ENCODE measurements at places on chromosomes 5 and 9.

- peak; percentile 16 for DNase-seq
These were observed 174.6 kb downstream of the CD180 start for GRCh38 chr5:67021962-67022361.

- DNase-seq: no peak
These were observed 263.4 kb downstream of the AUH start for GRCh38 chr9:91098203-91098850.

GRCh38 chr5:59095480-59095879, 512.6 kb downstream of the RAB3C start:
- DNase-seq: no peak

- DNase-seq: no peak
These were observed 68.7 kb downstream of the RAPGEF1 start for GRCh38 chr9:131671133-131671520.

DNA sequence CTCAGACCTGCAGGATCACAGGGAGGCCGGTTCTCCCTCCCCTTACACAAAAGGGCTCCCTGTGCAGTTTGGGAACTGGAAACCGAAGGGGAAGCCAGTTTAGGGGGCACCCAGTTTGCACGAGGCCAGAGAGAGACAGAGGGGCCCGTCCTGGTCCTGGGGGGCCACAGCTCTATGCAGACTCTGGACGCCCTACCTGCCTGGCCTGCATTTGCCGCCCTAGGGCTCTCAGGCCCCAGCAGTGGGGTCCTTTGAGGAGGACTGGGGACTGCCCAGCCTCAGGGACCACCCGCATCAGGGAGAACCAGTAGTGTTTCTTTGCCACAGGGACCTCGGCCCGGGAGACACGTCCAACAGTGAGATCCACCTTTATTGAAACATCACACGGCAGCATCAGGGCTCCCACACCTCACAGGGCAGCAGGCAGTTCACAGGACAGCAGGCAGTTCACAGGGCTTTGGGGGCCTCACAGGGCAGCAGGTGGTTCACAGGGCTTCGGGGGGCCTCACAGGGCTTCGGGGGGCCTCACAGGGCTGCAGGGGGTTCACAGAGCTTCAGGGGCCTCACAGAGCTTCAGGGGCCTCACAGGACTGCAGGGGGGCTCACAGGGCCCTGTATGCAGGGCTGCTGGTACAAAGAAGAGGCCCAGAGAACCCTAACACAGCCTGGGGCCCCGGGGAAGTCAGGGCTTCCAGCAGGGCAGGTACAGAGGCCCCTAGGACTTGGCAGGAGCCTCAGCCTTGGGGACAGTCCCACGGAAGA, 648 bp upstream of the NSMF start:
- DNase-seq: no peak

- DNase-seq: no peak
These were observed 112.6 kb downstream of the ESM1 start for GRCh38 chr5:54872810-54873209.

DNA sequence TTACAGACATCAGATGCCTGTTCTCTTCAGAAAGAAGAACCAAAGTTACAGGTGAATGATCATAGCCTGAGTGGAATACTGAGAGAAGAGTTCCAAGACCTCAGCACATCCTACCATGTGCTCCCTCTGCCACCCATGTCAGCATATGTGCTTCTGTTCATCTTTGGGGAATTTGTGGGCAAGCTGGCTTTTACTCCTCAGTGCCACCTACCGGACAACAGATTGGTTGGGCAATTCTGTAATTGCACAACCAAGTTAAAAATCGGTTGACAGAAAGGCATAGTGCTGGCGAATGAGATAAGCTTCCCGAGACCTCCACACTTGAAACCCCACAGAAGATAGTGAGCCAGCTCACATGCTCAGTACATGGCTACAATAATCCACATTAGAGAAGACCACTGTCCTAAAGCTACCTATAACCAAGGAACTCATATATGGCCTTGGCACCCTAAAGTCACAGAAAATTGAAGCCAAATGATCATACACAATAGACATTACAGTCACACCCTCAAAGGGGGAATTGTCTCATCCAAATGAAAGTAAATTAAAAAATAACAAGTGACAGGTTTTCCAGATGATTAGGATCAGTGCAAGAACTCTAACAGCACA, 1238.0 kb upstream of the NUDT12 start:
- DNase-seq: no peak

GRCh38 chr5:56337715-56338319, 104.7 kb upstream of the ANKRD55 start:
- peak; percentile 6 for DNase-seq

- no peak for DNase-seq
These were observed 77.9 kb upstream of the FBXL17 start for GRCh38 chr5:108459769-108460168.

DNA sequence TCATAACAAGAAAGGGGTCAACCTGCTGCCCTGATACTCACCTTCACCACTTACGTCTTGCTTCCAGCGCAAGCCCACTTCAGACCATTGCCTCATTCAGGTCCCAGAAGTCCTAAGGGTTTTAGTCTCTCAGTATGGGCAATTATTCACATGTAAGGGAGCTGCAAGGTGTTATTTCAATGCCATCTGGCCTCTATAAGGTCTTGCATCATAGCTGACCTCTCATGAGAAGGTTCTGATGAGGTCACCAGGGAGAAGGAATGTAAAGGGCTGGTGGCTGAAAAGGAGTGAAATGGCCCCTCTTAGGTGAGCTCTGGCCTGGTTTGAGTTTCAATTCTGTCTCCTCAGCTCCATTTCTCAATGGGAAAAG, 1.5 kb upstream of the MARCHF3 start:
- no peak for DNase-seq

- DNase-seq: no peak
These were observed 259.3 kb downstream of the ROR2 start for GRCh38 chr9:91690540-91691249.

DNA sequence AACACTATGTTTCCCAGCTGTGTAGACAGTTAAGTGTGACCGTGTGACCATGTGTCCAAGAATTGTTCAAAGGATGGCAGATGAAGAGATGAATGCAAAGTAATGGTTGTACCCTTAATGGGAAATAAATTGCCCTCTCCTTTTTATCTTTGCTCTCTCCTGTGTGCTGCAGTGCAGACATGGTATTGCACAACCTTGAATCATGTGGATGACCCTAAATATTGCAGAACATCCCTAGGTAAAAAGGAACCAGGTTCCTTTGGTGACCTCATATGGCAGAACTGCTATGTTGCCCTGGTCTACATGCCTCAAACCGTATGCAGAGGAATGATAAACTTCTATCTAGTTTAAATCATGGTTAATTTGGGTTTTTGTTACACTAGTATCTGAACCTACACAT, 81.7 kb upstream of the CTNND2 start:
- DNase-seq: no peak

DNA sequence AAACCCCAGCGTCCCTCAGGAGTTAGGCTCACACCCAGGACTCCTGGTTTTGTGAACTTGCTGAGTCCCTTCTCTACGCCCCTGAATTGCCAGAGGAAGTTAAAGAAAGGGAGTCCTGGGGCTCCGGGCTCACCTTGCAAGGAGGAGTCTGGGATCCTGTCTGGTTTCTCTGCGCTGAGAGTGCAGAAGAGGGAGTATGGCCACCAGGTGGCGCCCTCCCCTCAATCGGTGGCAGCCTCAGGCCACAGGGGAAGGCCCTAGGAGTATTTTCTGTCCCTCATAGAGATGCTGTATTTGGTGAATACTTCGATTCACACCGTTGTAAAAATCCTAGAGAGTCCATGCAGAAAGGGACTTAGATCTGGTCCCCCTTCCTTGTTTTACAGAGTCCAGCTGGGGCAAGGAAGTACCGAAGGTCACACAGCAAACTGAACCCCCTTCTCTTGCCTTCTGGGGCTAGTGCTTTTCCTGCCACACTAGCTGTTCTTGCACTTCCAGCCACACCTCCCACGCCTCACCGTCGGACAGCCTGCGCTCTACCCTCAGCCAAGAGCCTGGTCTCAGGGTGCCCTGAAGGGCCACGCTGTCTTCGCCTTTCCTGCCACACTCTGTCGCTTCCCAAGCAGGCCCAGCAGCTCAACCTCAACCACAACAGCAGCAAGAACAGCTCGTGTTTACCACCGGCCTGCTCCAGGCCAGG, 10.2 kb downstream of the HAND1 start:
- DNase-seq: peak; percentile 74

DNA sequence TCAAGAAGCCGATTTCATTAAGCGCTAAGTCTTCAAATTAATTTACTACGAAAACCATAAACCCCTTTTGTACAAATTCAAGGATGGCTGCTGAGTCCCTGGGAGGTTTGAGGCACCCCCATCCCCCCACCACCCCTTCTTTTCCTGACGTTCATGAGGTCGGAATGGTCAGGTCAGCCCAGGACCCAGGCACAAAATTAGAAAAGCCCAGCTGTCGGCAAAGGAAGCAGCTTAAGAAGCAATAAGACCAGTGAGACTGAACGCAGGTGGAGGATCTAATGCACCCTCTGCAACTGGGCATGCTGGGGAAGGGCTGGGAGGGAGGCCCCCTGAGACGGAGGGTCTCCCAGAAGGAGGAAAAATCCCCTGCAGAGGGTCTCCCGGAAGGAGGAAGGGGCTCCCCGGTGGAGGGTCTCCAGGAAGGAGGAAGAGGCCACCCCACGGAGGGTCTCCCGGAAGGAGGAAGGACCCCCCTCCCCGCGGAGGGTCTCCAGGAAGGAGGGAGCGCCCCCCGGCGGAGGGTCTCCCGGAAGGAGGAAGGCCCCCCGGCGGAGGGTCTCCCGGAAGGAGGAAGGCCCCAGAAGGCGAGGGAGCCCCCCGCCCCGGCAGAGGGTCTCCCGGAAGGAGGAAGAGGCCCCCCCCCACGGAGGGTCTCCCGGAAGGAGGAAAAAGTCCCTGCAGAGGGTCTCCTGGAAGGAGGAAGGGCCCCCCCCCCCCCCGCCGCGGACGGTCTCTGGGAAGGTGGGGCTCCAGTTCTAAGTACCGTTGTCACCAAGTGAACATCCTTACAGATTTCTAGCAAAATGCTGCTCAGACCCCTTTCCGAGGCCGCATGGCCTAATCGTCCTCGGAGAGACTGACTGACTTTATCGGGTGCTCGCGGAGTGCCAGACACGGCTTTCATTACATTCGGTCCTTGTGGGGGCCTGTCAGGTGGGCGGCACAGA, 74.4 kb upstream of the FCN1 start:
- DNase-seq: no peak

DNA sequence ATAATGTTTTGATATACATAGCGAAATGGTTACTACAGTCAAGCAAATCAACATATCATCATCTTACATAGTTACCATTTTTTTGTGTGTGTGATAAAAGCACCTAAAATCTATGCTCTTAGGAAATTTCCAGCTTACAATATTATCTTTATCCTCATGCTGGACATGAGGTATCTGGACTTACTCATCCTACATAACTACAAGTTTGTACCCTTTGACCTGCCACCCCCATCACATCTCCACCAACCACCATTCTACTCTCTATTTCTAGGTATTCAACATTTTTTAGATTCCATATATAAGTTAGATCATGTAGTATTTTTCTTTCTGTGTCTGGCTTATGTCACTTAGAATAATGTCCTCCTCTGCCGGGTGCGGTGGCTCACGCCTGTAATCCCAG, 79.9 kb downstream of the TAF11L14 start:
- DNase-seq: no peak

GRCh38 chr9:92520837-92521236, 15.0 kb downstream of the ECM2 start:
- no peak for DNase-seq

GRCh38 chr9:93664549-93665120, 88.3 kb downstream of the PHF2 start:
- no peak for DNase-seq

GRCh38 chr5:172902497-172903472, 56.4 kb upstream of the RPL26L1 start:
- DNase-seq: peak; percentile 97

GRCh38 chr5:19638461-19638860, 349.5 kb downstream of the CDH18 start:
- DNase-seq: no peak

GRCh38 chr5:162684145-162684544, 616.6 kb downstream of the GABRG2 start:
- DNase-seq: no peak

DNA sequence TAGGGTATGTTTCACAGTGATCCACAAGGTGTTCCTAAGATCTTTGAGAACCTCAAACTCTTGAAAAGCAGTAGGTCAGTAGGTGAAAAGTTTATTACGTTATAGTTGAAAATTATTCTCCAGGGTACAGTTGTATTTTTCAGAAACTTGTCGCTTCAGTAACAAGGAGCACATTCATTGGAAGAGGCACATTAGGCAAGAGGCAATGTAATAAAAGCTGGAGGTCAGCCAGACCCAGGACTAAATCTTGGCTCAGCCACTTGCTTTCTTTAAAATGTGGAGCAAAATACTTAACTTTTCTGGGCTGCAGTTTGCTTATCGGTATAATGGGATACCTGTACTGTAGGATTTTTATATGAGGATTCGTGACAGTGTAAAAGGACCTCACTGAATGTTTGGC, 45.6 kb downstream of the TLE4 start:
- no peak for DNase-seq

DNA sequence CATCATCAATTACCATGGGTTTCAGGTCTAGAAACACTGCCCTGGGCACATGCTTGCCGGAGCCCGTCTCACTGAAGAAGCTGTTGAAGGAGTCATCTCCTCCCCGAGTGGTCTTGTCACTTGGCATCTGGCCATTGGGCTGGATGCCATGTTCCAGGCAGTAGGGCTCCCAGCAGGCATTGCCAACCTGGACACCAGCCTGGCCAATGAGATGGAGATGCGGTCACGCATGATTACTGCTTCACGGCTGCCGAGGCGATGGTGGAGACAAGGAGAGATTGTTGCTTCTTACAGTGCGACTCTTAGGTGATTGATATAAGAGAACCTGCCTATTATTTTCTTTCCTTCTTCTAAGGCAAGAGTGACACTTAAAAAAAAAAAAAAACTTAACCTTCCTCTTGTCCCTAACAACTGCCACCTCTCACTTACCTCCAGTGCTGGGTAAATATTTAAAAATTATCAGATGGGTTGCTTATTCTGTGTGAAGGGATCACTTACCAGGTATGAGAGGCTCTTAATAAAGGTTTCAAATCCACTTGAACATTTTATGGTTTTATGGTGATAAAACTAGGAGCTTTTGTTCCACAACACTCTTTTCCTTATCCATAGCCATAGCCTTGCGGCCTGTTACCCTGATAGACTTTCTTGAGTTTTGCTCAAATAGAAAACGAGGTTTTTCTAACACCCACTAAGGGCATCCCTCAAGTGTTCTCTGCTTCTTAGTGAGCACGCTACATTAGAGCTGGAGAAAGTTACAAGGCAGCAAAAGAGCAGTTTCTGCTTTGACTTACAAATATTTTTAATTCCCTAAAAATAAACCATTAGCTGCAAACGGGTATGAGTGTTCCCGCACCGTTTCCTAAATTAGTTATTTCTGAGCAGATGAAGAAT, 41.2 kb downstream of the NIM1K start:
- DNase-seq: no peak

- no peak for DNase-seq
These were observed 24.5 kb upstream of the TOR1B start for GRCh38 chr9:129778469-129778868.

GRCh38 chr9:96844040-96844439, 10.3 kb downstream of the ZNF782 start:
- no peak for DNase-seq
